Stimulated activated CD8-positive, alpha-beta memory T cell treated with anti-CD3 and anti-CD28 coated beads, Interleukin-4, amount 100 ng/mL, for 4 hours (primary cell): ENCODE measurements at places on chromosomes 4 and X.

GRCh38 chr4:100421361-100421978 lies 96.4 kb downstream of the EMCN start:
- no peak for DNase-seq

DNA sequence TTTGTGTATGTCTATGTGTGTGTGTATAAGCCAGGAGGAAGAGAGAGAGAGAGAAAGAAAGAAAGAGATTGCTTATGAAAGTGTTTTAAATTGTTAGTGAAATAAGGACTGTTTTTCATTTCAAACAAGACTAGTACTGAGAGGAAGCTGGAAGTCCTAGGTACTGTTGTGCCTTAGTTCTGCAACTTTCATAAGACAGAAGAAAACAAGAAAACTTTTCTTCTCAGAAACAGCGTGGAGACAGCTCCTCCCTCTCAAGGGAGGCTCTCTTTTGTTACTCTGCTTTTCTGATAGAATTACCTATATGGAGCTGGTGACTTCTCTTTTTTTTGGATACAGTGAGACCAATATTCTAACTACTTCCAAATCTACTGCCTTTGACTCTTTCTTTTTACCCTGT lies 62.5 kb downstream of the BANK1 start:
- DNase-seq = no peak

DNA sequence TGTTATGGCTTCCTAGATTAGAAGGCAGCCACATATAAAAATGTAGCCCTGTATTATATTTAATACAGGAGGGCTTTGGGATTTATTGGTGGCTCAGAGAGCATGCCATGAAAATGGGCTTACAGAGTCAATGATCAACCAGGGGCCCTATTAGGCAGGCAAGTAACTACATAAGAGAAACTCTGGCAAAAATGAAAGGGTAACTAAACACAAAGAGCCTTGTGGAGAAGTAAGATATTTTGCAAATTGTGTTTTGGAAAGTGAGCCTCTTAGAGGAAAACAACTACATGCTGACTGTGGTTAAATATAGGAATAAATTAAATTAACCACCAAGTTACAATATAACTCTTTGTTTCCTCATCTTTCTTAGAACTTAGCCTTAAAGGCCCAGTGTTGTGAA lies 5.5 kb downstream of the SAT1 start:
- no peak for DNase-seq

DNA sequence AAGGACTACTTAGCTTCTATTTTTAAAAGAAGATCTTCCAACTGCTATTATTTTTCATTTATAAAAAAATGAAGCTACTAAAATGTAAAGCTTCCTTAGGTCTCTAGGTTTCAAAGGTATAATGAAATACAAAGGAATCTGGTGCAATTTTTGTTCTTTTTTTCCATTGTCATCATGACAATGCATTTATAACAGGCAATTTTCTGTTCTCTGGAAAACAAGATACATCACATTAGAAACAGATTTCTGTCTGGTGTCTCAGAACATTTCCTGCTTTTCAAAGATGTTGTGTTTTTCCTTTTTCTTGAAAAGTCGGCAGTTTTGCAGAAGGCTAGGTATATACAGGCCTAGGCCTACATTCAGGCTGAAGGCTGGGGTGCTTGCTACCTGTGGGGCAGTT lies 63.6 kb upstream of the ATP8A1 start:
- no peak for DNase-seq

DNA sequence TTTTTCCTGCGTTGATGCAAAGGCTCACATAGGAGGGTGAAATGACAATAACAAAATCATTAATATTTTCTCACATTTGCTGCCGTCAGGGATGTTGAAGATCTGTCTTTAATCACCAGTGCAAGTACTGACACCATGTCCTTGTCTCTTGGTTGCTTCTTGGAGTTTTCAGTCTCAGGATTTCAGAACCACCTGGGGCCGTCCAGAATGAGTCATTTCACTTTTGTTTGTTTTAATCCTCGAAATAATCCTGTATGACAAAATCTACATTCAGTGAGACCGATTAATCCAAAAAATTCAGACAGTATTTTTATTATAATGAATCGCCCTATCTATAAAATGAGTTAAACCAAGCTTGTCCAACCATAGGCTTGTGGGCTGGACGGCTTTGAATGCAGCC lies 47.2 kb downstream of the NEIL3 start:
- no peak for DNase-seq
